ENCODE measurements at places on chromosomes 3 and 15. TPM values are rescaled to one million over a fixed set of nuclear protein-coding genes. Genes with fewer than 3 reads are reported as not detected.
A peak's percentile ranks its signal among the peaks of the same experiment; 100 is the strongest.

DNA sequence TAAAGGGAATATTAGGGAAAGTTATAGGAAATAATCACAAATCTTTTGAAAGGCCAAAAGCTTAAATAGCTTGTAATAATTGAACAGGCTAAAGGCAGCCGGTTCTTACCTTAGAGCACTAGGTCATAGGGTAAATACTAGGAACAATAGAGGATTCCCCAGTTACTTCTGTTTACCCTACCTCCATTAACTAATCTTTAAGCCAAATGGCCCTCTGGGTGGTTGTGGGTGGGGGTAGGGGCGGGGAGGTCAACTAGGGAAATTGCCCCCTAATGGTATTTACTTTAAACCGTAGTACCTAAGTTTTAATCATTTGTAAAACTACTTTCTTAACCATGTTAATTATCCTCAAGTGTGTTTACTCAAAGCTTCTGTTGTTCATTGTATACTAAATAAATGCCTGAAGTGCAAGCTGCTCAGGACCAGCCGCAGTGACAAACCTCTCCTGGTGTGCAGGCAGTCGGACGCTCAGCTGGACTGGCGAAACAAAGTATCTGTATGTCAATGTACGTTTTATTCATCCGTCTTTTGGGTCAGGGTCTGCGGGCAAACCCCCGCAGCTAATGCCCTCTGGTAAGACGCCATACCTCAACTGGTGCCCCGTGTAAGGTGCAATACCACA, 18.9 kb downstream of the MAGEL2 start:
- no peak overlapping the region for H3K4me3 ChIP-seq
- DNase-seq, result no peak
- no peaks in the 10 kb centered on the region for H3K4me1 ChIP-seq
- no peak overlapping the region for H3K27ac ChIP-seq
- no peaks in the 10 kb centered on the region for H3K36me3 ChIP-seq

GRCh38 chr15:88190232-88190631, 66.3 kb downstream of the NTRK3 start:
- H3K27me3 ChIP-seq, result peaks cover 2% of the 10 kb centered on the region
- no peaks in the 10 kb centered on the region for H3K4me1 ChIP-seq
- no peaks in the 10 kb centered on the region for H3K36me3 ChIP-seq
- no peak for DNase-seq
- H3K4me3 ChIP-seq, result no peak overlapping the region
- no peak overlapping the region for H3K27ac ChIP-seq

GRCh38 chr3:58101499-58102389, 93.5 kb downstream of the FLNB start:
- no peaks in the 10 kb centered on the region for H3K4me1 ChIP-seq
- H3K27ac ChIP-seq, result no peak overlapping the region
- H3K4me3 ChIP-seq, result no peak overlapping the region
- no peaks in the 10 kb centered on the region for H3K27me3 ChIP-seq
- DNase-seq, result no peak

DNA sequence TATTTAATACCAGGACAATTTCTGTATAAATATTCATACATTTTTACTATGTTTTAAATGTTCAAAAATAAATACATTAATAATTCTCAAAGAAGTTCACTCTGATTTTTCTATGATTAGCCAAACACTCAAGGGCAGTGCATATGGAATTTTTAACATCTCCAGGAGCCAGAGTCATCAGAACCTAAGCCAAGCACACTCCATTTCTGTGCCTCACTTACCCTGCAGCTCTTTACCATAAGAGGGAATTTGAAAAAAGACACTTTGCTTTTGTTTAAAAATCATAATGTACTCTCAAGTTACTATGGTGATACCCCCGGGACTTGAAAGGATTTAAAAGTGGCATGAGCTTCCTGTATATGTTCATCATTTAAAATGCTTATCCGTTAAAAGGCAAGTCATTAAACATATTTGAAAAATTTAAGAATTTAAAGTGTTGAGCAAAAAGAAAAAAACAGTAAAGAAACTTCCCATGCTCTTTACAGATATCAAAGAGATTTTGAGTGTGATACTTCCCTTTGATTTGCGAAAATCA, 747.4 kb upstream of the NECTIN3 start:
- H3K27ac ChIP-seq, result no peak overlapping the region
- no peaks in the 10 kb centered on the region for H3K36me3 ChIP-seq
- no peak overlapping the region for H3K4me3 ChIP-seq
- no peaks in the 10 kb centered on the region for H3K4me1 ChIP-seq
- H3K27me3 ChIP-seq, result no peaks in the 10 kb centered on the region

- no peak overlapping the region for H3K27ac ChIP-seq
- DNase-seq, result no peak
- no peaks in the 10 kb centered on the region for H3K36me3 ChIP-seq
- peaks cover 4% of the 10 kb centered on the region for H3K4me1 ChIP-seq
- no peak overlapping the region for H3K4me3 ChIP-seq
Measured at GRCh38 chr15:73326157-73326556, 42.6 kb downstream of the HCN4 start.

DNA sequence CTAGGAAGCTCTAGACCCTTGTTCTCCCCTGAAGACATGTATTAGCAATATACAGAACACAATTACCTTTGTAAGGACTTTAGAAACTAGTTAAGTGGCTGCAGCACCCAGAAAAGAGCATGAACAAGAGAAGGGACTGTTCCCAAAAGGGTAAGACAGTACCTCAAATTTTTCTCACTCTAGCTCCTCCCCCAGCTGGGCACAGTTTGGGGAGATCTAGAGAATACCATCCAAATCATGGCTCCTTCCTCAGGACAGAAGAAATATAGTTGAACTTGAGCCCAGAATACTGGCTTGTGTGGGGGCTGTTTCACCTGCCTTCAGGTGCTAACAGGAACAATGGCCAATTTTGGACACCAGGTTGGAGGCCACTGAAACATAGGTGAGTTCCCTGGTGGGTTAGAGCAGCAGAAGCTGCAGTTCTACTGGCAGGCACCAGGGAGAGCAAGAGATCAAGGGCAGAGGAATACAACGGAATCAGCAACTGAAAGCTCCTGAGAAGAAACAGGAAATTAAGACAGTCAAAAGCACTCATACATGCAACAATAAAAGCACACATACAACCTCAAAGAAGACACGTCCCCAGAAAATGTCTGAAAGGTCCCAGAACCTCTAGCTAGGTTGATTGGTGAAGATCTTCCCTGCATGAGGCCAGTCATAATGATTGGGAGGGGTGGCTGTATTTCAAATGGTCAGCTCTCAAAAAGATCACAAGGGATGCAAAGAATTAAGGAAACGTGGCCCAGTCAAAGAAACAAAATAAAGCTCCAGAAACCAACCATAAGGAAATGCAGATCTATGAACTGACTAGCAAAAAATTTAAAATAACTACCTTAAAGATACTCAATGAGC, 104.9 kb upstream of the ASB14 start:
- no peak overlapping the region for H3K4me3 ChIP-seq
- peak; percentile 67 for DNase-seq
- H3K4me1 ChIP-seq, result peaks cover 11% of the 10 kb centered on the region
- H3K27ac ChIP-seq, result no peak overlapping the region
- no peaks in the 10 kb centered on the region for H3K36me3 ChIP-seq

DNA sequence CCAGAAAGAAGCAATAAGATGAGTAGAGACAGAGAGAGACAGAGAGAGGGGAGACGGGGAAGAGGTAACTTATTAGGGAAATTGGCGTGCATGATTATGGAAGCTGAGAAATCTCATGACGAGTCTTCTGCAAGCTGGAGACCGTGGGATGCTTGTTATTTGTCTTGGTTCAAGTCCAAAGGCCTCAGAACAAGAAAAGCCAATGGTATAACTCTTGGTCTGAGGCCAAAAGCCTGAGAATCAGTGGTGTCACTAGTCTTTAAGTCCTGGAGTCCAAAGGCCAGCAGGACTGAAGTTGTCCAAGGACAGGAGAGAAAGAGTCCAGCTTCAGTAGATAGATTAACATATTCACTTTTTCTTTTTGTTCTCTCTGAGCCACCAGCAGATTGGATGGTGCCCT, 613.6 kb downstream of the CADM2 start:
- H3K27me3 ChIP-seq, result no peaks in the 10 kb centered on the region
- H3K4me3 ChIP-seq, result no peak overlapping the region
- H3K36me3 ChIP-seq, result no peaks in the 10 kb centered on the region
- no peak overlapping the region for H3K27ac ChIP-seq
- DNase-seq, result no peak
- H3K4me1 ChIP-seq, result no peaks in the 10 kb centered on the region

GRCh38 chr3:107990433-107990832, 100.4 kb downstream of the CD47 start:
- H3K27ac ChIP-seq, result no peak overlapping the region
- peaks cover 39% of the 10 kb centered on the region for H3K4me1 ChIP-seq
- no peak for DNase-seq
- H3K36me3 ChIP-seq, result peaks cover 6% of the 10 kb centered on the region
- no peak overlapping the region for H3K4me3 ChIP-seq
- H3K27me3 ChIP-seq, result no peaks in the 10 kb centered on the region

GRCh38 chr15:34217587-34218225, 7.1 kb upstream of the EMC4 start:
- H3K4me1 ChIP-seq, result peaks cover 2% of the 10 kb centered on the region
- H3K27me3 ChIP-seq, result peaks cover 1% of the 10 kb centered on the region
- no peak overlapping the region for H3K4me3 ChIP-seq
- no peaks in the 10 kb centered on the region for H3K36me3 ChIP-seq

DNA sequence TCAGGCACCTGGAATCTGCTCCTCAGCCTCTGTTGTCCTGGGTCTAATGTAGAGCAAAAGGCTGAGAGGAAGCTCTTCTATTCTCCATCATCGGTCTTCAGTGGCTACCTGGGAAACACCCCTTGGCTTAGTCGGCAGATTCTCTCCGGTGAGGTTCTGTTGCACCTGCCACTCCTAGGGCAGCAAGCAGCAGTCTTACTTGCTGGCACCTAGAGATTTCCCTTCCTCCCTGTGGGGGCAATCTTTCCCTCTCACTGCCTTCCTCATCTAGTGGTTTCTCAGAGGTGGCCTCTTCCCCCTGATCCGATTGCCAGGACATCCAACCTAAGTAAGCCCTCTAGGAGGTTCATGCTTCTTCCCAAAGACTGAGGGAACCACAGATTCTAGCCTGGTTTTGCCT, 60.8 kb downstream of the PLS1 start:
- H3K27ac ChIP-seq, result no peak overlapping the region
- no peaks in the 10 kb centered on the region for H3K27me3 ChIP-seq
- no peak overlapping the region for H3K4me3 ChIP-seq
- H3K4me1 ChIP-seq, result no peaks in the 10 kb centered on the region

- H3K4me1 ChIP-seq, result peaks cover 22% of the 10 kb centered on the region
- peak within 1 kb of the TSS; percentile 86 for H3K4me3 ChIP-seq
- H3K27me3 ChIP-seq, result no peaks in the 10 kb centered on the region
- DNase-seq, result peak; percentile 75
- H3K27ac ChIP-seq, result peak within 1 kb of the TSS; percentile 61
Measured at GRCh38 chr15:88913017-88913849, at the start of gene MFGE8. MFGE8 (minus strand) TSS chr15:88913379; CDS start chr15:88913319, 60 bp downstream.

DNA sequence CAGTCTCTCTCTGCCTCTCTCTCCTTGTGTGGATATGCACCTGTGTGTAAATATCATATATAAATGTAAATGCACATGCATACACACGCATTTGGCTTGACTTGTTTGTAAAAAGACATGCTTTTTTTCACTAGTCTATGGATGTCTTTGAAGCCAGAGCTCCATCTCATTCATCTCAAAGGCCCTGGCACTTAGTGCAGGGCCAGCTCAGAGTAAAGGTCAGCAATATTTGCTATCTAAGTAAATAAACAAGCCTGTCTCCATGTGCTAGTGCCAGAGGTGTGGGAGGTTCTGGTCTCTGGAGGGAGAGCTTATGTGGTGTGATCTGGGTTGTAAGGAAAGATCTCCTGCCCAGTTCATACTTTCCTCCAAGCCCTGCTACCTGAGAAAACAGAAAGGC, 5.6 kb downstream of the CLSTN2 start:
- H3K27ac ChIP-seq, result no peak overlapping the region
- no peaks in the 10 kb centered on the region for H3K36me3 ChIP-seq
- DNase-seq, result no peak
- H3K4me3 ChIP-seq, result no peak overlapping the region

DNA sequence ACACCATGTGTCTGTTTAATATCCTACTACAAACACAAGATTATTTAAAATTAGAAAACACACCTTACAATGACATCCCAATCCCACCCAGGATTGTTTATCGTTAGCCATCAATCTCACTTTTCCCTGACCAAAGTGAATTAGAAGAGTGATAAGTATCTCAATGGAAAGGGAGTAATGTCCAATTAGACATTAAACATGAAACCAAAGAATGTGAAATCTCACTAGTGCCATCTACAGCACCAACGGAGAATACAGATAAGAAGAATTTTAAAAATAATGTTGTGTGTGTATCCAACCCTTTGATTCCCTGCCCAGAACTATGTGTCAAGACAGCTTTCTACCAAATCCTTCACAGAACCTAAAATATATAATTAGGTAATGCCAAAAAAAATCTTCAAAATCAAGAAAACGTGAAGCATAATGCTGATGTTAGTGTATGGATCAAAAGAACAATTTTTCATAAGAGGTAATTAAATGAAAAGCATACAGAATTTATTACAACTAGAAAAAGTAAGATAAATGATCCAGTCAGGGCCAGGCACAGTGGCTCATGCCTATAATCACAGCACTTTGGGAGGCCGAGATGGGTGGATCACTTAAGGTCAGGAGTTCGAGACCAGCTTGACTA, 64.2 kb downstream of the SCAPER start:
- no peak for DNase-seq
- no peak overlapping the region for H3K4me3 ChIP-seq
- H3K4me1 ChIP-seq, result peaks cover 2% of the 10 kb centered on the region
- H3K27ac ChIP-seq, result no peak overlapping the region
- no peaks in the 10 kb centered on the region for H3K27me3 ChIP-seq

DNA sequence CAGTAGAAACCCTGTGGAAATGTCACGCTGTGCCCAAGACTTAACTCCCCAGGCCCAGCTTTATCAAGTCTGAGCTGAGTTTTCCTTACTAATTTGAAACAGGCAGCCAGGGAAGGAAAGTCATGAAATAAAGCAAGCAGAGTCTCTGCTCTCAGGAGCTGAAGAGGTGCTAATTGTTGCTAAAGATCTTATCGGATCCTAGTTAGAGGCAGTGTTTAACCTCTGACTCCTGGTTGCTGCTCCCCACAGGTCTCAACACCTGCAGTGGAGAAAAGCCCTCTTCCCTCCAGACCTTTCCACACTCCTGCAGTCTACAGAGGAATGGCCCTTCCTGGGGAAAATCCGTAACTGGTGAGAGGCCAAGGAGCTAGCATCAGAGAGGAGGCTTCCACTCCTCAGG, 628.2 kb downstream of the NTRK3 start:
- H3K4me3 ChIP-seq, result no peak overlapping the region
- no peak overlapping the region for H3K27ac ChIP-seq
- no peak for DNase-seq
- no peaks in the 10 kb centered on the region for H3K4me1 ChIP-seq

GP9 gene
- not detected for total RNA-seq

IL5RA gene
- not detected for total RNA-seq

TRIM42 gene
- not detected for total RNA-seq

Measured in activated CD4-positive, alpha-beta memory T cell treated with anti-CD3 and anti-CD28 coated beads, Interleukin-2, amount 10 ng/mL, durations not matched to agents 7 days and 5 days (primary cell).